ENCODE measurements at places on chromosomes 1 and 21. TPM values are rescaled to one million over a fixed set of nuclear protein-coding genes. Genes with fewer than 3 reads are reported as not detected.

Gene FCRL5
- not detected for total RNA-seq

Gene PADI1
- total RNA-seq: 0.82 TPM

Gene LRRN2
- total RNA-seq: 1.2 TPM

Gene SLC30A10
- not detected for total RNA-seq

Gene PIGR
- total RNA-seq: not detected

Gene CAPN8
- total RNA-seq: not detected

Gene RAD54L
- total RNA-seq: 0.26 TPM

Gene FCRL4
- not detected for total RNA-seq

Gene VSIG8
- total RNA-seq: not detected
